ENCODE measurements at places on chromosomes 4 and X.

DNA sequence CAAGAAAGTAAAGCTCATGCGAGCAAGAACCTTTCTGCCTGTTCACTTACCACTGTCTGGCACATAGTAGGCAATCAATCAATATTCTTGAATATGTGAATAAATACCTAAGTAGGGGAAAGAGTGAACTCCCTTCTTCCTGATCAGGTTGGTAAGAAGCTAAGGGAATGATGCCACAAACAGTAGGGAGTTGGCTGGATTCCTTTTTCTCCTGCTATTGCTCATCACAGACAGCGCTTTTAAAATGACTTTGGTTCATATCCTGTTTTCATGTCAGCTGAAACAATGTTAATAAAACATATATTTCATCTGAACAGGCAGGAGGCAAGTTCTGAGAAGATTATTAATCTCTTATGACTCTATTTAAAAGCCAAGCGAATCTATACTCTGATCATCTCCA lies 99.2 kb downstream of the NSUN7 start:
- no peak for DNase-seq

DNA sequence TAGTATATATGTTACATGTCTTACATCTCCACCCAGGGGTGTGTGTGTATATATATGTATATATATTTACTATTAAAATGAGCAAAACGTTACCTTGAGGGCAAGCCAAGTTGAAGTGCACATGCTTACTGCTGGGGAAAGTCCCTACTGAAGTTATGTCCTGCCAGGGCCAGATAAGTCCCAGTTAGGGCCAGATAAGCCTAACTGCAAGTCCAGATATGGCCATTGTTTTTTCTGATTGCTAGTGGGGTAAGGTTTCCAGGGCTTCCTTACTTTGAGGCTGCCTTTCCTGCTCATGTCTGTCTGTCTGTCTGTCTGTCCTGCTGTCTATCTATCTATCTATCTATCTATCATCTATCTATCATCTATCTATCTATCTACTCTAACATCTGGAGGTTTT lies 19.3 kb upstream of the ZNF81 start:
- DNase-seq: no peak

DNA sequence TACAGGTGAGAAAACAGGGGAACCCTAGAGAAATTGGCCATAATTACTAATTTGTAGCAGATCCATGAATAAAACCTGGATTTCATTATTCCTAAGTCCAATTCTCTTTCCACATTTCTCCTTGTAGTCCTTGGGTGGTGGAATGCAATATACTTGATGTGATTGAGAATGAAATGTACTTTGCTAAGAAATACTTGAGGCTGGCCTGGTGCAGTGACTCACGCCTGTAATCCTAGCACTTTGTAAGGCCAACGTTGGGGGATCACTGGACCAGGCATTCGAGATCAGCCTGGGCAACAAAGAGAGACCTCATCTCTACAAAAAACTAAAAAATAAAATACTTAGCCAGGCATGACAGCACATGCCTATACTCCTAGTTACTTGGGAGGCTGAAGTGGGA lies 15.9 kb downstream of the TMEM184C start:
- no peak for DNase-seq

DNA sequence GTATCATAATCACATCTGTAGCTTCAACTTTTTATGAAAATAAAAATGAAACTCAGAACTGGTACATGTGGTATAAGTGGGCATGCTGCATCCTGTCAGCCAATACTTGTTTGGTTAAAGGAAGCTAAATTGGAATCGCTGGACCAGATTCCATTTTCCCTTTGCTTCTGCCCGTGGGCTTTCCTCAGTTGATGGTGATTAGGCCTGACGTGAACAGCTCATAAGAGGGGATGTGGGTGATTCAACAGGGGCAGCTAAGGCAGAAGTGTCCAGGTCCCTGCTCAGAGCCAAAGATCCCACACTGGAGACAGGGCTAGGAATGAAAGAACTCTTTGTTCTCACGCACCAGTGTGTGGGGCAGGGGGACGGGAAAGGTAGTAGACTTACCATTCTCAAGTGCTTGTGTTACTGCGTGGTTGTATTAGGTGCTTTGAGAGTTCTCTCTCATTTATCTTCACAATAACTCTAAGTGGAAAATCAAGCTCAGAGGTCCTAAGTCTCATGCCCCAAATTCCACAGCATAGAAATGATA lies 63.2 kb upstream of the GUCY1A1 start:
- DNase-seq: no peak

DNA sequence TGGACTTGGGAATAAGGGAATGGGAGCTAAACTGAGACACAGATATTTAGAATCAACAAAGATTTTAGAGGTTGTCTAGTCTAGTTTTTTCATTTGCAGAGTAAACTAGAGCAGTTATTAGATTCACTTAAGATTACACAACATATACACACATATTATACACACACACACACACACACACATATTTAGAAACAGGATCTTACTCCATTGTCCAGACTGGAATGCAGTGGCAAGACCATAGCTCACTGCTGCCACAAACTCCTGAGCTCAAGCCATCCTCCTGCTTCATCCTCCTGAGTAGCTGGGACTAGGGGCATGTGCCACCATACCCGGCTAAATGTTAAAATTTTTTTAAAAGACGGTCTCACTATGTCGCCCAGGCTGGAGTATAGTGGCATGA lies 127.8 kb downstream of the TSPAN5 start:
- DNase-seq: no peak

All from T-helper 1 cell (primary cell).